ENCODE measurements at places on chromosomes 1 and 21.

DNA sequence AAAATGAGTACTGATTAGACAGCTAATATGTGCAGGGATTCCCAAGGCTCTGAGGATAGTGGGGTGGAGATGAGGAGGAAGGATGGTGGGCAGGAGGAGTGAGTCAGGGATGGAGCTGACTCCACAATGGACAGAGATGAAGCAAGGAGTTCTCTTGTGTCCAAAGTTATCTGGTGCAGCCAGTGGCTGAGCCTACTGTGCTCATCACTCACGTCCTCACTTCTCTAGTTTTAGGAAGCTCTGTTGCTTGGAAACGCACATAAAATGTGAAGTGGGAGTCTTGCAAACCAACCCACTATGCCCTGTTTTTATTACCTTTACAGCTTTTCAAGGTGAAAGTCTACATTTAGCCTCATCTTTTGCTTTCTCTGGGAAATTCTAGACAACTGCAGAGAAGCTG, 36.5 kb upstream of the SAMD13 start:
- DNase-seq = no peak

- DNase-seq = peak; percentile 58
Observed at GRCh38 chr1:53367503-53368313, 39.8 kb upstream of the LRP8 start.

DNA sequence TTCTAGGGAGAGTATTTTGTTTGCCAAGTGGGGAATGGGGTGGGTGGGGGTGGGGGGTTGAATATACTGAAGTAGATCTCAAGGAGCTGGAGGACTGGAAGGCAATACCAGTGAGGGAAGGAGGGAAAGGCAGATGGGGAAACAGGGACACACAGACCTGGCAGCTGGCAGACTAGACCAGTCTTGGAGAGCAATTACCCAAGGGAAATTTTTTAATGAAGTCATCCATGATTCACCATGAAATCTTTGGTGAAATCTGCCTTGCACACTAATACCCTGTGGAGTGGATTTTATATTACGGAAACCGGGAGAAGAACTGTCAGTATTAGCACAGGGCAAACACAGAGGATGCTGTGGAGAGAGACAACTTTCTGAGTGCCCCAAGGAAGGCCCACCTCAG, 29.7 kb upstream of the MARK1 start:
- DNase-seq = no peak

- peak; percentile 60 for DNase-seq
Observed at GRCh38 chr1:8671306-8671917, 146.0 kb downstream of the RERE start.

DNA sequence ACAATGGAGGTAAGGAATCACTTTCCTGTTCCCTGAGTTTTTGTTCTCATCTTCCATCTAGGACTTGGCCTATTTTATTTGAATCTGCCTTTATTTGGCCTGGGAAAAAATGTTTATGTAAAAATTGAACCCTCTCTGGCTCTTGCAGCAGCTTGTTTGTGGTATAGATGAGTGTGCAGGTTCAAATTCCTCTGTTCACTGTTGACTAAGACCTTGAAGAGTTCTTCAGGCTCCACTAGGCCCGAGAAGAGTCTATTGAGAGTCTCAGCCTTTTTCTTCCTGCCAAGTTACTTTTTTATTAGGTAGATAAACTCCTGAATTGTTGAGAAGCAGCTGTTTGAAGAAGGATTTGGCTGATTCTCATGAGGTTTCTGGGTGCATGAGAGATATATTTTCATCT, 248.8 kb upstream of the ADGRL2 start:
- DNase-seq = no peak

GRCh38 chr1:192974701-192975100, 84.5 kb downstream of the UCHL5 start:
- DNase-seq = no peak

- DNase-seq = peak; percentile 86
Observed at GRCh38 chr1:37995751-37996345, 6.0 kb upstream of the SF3A3 start.

DNA sequence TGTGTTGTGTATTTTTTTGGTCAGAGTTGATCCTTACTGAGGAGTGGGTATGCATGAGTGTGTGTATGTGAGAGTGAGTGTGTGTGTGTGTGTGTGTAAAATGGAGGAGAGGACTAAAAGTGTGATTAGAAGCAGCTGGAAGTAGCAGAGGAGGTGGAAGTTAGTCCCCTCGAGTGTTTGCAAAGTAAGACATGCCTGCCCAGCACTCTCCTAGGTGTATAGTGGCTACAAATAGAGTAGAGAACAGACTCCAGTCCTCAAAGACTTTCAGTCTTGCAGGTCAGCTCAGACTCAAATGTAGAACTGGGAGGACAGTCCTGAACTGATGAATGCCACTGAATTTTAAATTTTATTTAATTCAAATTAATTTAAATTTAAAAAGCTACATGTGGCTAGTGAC, 28.5 kb downstream of the SLAMF1 start:
- no peak for DNase-seq

- no peak for DNase-seq
Observed at GRCh38 chr1:171949316-171949715, 108.0 kb downstream of the DNM3 start.

- no peak for DNase-seq
Observed at GRCh38 chr1:199945591-199945990, 81.9 kb upstream of the NR5A2 start.

DNA sequence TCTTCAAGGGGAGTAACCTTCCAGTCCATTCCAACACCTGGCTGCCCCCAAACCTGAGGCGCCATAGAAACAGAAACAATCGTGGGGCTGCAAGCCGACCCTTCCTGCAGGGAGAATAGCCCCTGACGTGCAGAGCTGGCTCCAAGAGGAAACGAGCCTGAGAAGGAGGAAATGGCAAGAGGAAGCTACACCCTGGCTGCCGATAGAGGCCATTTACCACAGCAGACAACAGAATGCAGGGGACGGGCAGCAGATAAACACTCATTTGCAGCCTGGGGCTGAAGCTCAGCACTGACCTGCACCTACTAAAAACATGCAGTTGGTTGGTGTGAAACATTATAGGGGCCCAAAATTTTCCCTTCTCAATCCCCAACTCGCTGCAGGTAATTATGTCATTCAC, 8.7 kb upstream of the TDRD10 start:
- peak; percentile 42 for DNase-seq

DNA sequence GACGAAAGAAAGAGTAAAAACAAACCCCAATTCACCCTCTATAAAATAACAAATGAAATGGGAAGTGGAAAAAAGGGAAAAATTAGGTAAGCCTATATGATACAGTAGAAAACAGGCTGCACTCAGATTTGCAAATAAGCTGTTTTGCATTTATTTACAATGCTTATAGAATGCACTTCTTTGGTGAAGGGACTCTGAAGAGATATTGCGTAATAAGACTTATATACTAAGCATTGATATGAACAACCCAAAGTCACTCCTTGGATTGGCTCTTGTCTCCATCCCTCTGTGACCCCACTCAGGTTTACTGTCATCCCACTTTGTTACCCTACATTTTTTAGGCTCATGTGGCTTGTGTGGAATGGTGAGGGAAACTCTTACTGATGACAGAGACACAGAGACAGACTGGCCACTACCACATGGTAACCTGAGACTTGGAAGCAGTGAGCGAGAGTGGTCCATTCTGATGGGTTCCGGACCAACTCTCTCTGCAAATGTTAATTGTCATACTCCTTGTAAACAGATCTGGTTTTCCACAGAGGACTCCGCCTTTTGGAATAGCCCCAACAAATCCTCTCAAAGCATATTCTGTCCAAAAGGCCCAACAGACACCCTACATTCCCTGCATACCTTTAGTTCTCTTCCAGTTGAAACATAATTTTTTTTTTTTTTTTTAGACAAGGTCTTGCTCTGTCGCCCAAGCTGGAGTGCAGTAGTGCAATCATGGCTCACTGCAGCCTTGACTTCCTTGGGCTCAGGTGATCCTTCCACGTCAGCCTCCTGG, 11.0 kb downstream of the GSTM5 start:
- no peak for DNase-seq

DNA sequence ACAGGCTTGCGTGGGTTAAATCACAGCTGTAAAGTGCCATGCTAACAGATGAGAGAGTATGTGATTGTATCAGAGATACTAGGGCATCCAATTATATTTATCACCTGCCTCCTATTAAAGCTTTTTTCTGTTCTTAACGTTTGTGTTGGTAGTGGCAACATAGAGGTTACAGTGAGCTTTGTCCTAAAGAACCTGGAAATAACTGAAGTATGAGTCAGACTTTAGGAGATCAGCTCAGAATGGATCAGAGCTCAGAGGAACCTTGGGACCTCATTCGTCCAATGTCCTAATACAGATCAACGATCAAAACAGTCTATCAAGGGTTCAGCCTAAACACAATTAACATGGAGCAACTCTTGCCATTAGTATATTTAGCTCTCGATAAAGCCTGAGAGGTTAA, 81.0 kb downstream of the RGS7 start:
- DNase-seq = no peak

GRCh38 chr21:44614161-44614631, 2.3 kb downstream of the KRTAP10-8 start:
- DNase-seq = no peak

GRCh38 chr1:71930511-71930910, 351.8 kb downstream of the NEGR1 start:
- DNase-seq = no peak

- DNase-seq = no peak
Observed at GRCh38 chr1:178603926-178604325, 91.0 kb downstream of the TEX35 start.

- DNase-seq = no peak
Observed at GRCh38 chr1:229385853-229386456, 43.1 kb upstream of the CCSAP start.
